ENCODE measurements at places on chromosomes 2 and 18.

- no peak for DNase-seq
Measured at GRCh38 chr18:56148373-56148772, 490.0 kb downstream of the TXNL1 start.

- no peak for DNase-seq
Measured at GRCh38 chr2:223054193-223054781, 2.3 kb downstream of the KCNE4 start.

DNA sequence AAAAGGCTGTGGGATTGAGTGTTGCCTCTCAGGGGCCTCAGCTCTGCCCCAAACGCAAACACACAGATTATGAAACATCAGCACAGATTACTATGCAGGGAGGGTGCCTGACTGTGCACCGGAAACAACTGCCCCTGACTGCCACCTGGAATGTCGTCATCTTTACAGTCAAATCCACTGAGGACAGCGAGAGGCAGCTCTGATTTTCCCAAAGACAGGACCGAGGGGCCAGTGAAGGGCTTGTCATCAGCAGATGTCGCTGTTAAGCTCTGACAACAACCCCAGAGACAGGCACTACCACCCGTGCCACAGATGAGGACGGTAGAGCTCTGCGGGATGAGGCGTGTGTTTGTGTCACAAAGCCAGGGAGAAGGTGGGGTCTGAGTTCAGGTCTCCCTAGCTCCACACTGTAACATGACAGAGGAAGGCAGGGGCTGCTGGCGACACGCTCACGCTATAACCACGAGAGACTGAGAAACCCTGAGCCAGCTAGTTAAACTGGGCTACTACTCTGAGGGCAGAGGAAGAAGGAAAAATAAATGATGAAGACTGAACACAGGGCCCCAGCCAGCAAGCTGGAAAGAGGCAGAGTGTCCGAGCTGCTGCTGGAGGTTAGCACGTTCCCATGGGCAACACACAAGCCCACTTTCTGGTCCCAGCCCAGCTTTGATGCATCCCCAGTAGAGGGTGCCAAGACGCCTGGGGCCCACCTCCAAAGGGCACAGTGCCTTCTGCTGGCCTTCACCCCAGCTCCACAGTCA lies 47.0 kb downstream of the PARD6G start:
- DNase-seq = peak; percentile 42

DNA sequence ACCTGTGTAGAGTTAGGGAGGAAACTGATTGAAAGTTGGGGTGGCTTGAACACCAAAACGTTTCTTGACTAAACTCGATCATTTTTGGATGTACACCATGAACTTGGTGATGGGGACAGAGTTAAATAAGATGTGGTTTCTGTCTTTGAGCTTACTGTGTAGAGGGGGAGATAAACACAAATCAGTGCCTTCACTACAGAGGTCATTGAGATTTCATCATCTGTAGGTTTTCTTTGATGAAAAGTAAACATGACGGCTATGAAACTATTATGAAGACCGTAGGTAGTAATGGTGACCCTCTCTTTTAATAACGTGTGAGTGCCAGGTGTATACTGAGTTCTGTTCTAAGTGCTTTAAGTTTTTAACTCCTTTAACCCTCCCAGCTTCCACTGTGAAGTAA lies 6.5 kb downstream of the LCLAT1 start:
- no peak for DNase-seq

GRCh38 chr2:7073901-7074300 lies 156.7 kb downstream of the RNF144A start:
- DNase-seq = no peak

GRCh38 chr2:194556629-194557028 lies 1100.4 kb upstream of the SLC39A10 start:
- DNase-seq = no peak

- peak; percentile 48 for DNase-seq
Measured at GRCh38 chr2:120445449-120446143, 99.7 kb downstream of the INHBB start.

GRCh38 chr2:126797622-126798275 lies 100.9 kb upstream of the TEX51 start:
- no peak for DNase-seq

GRCh38 chr2:236088368-236089057 lies 79.7 kb downstream of the GBX2 start:
- peak; percentile 81 for DNase-seq

- DNase-seq = no peak
Measured at GRCh38 chr2:101361522-101361921, 25.8 kb downstream of the CREG2 start.

DNA sequence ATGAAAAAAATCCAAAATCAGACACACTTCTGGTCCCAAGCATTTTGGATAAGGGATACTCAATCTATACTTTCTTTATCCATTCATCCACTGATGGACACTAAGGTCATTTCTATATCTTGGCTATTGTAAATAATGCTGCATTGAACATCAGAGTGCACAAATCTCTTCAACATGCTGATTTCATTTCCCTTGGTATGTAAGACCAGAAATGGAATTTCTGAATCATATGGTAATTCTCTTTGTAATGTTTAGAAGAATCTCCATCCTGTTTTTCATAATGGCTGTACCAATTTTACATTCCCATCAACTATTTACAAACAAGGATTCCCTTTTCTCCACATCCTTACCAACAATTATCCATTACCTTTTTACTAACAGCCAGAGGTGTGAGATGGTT lies 33.7 kb upstream of the MCM6 start:
- no peak for DNase-seq

- DNase-seq = no peak
Measured at GRCh38 chr2:101787097-101787496, 89.6 kb downstream of the MAP4K4 start.

GRCh38 chr2:160157861-160158829 lies 41.9 kb downstream of the ITGB6 start:
- DNase-seq = no peak

DNA sequence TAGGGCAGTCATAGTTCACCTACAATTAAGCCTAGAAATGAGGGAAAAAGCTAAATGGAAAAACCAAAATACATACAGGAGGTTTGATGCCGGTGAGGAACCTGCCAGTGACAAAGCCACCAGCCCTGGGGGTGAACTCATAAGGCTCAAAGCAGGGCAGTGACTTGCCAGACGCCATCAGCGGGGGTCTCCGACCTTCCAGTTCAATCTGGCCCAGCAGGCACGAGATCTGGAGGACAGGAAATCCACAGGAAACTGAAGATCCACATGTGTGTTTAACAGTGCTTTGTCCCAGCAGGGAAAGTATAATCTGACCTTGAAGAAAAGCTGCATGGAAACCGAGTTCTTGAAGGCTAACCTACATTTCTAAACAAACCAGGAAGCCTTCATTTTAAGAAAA lies 60.1 kb downstream of the POLR1A start:
- no peak for DNase-seq

GRCh38 chr2:173734797-173735196 lies 230.4 kb downstream of the SP3 start:
- DNase-seq = no peak

GRCh38 chr18:35797948-35798347 lies 174.5 kb upstream of the RMP24 start:
- no peak for DNase-seq

DNA sequence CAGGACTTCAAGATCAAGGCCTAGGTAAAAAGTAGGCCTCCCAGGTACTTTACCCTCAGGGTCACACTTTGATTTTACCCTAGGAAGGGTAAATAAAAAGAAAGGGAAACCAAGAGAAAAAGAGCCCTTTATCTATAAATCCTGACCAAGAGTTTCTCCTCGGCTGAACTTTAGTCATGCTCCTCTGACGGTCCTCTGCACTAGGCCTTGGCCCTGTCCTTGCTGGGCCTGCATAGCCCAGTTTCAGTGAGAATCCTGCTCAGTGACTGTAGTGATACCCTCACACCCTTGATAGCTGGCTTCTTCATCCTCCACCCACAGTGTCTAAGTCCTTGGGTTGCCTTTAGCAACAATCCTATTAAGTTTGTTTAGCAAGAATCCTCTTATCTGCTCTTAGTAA lies 20.5 kb upstream of the ITSN2 start:
- DNase-seq = no peak

DNA sequence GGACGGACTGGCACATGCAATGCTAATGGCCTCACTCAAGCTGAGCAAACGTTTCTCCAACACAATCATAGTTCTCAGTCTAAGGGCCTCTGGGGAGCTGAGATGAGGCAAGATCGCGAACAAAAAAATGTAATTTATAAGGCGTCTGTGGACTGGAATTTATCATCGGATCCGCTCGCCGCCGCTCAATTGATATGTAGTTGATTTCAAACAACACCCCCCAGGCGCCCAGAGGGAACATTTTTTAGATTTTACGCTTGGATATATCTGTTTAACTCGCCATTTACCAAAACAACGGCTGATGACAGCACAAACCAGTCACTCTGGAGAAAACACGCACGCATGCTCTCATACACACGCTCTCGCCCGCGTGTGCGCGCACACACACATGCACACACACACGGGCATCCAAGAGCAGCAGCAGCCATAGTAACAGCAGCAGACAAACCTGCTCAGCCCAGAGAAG lies 335.8 kb downstream of the SMAD2 start:
- no peak for DNase-seq

DNA sequence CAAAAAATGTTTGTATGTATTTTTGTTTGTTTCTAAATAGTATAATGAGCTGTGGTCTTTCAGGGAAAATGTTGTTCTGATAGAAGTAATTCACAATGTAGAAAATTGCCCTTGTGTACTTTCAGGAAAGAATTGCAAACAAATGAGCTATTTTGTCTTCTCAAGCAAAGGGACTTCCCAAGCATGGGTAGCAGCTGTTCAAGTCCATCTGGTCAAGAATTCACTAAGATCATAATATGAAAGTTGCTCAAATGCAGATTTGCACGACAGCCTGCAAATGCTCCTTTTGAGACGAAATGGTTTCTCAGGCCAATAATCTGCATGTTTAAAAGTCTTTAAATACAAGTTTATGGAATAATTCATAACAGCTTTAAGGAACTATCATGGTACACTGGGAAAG lies 51.9 kb upstream of the HNMT start:
- DNase-seq = no peak
